ENCODE measurements at places on chromosomes 11 and 22.

- DNase-seq = no peak
These were observed 23.9 kb upstream of the PDGFB start for GRCh38 chr22:39268645-39269044.

DNA sequence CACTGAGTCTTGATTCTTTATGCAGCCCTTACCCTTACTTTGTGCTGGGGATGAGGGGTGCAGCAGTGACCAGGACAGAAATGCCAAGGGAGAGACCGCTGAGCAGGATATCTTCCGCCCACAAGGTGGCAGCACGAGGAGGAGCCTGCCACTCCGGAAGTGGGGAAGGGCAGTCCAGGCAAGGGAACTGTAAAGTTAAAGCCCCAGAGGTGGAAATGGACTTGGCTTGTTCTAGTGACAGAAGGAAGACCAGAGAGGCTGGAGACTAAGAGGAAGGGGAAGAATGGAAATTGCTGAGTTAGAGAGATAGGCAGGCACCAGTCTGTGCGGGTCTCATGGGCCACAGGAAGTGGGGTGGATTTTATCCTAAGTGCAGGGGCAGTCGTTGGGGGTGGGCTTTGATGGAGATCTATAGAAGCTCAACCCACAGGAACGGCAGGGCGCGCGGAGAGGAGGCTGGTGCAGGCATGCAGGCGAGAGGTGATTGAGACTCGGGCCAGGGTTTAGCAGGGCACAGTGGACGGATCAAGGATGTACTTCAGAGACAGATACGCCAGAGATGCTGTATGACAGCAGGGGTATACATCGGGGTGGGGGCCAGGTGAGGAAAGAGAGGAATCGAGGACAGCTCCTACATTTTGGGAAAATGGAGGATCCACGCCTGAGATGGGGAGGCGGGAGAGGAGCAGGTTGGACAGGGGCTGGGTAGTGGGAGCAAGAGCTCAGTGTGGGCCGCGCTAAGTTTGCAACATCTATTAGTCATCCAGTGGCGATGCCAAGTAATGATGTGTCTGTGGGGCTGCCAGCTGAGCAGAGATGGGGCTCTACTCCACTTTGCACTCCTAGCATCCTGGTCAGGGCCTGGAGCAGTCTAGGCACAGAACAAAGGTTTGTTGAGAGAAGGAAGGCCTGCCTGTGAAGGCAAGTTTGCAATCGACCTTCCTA lies 3.3 kb upstream of the GRK2 start:
- DNase-seq = peak; percentile 74

GRCh38 chr11:117202386-117203068 lies 3.4 kb downstream of the TAGLN start:
- no peak for DNase-seq

DNA sequence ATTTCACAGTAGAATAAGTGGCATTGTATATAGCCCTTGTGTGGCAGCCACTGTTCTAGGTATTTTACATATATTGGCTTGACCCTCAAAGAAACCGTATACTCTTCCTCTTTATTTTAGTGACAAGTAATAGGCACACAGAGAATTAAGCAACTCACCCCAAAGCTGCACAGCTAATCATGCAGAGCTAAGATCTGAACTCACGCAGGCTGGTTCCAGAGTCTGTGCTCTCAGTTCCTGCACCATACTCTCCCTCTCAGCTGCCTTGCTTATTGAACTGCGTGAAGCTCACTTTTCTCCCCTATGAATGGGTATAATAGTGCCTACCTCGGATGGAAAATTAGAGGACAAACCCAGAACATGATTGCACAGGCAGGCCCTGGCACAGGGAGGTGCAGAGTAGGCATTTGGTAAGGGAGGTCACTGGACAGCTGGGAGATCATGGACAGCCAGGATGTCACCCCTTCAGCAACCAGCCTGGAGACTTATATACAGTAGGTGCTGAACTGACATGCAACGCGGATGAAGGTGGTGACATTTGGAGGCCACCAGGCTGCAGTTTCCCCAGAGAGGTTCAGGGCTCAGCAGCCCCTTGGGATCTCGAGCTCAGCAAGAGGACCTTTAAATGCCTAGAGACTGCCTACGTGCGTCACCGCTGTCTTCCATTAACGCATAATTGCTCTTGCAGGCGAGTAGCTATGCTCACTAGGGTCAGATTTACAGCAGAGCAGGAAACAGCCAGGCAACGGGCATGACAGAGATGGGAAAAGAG lies 78.4 kb upstream of the TP53I11 start:
- no peak for DNase-seq

DNA sequence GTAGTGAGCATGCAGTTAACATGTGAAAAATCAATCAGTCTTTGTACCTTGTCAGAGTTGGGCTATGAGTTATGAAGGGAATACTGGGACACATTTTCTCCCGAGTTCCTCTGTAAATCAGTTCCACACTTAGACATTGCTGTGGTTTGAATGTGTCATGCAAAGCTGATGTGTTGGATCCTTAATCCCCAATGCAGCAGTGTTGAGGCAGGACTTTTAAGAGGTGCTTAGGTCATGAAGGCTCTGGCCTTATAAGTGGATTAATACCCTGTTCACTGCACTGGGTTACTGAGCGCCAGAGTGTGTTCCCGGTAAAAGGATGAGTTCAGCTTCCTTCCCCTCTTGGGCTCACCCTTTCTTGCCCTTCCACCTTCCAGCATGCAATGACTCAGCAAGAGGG lies 742.1 kb upstream of the TENM4 start:
- no peak for DNase-seq

- DNase-seq = no peak
These were observed 609.3 kb upstream of the CCDC90B start for GRCh38 chr11:83895516-83895915.

DNA sequence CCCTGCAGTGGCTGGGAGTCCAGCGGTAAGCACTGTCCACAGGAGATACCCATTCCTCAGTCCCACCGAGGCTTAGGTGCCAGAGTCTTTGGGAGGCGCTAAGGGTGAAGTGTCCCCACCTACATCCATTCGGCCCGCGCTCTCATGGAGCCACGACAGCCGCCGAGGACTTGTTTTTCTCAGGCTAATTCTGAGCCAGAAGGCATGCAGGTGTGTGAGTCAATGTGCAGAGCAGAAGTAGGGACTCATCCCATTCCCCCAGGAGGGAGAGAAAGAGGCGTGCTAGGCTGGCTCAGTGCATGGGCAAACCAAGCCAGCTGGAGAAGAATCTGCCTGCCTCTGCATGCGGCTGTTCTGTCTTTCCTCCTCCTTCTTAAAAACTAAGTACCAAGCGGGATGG lies 46.6 kb downstream of the KCNC1 start:
- no peak for DNase-seq

DNA sequence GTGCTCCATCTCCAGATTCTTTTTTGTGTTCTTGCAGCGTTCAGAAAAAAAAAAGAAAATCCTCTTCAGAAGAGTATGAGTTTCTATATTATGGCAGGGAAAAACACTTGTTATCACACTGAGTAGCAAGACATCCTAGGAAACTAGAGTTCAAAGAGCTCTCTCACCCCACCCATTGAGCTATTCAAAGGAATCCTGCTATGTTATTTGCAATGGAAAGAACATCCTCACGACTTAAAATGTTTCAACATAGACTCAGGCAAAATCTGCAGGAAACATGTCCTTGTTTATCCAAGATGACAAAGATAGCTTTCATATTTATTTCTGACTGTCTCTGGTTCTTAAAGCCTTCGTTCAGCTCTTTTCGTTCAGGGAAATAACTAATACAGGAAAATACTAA lies 331.6 kb upstream of the ANO5 start:
- no peak for DNase-seq

- DNase-seq = no peak
These were observed 854.1 kb downstream of the TBC1D22A start for GRCh38 chr22:47616396-47617020.

DNA sequence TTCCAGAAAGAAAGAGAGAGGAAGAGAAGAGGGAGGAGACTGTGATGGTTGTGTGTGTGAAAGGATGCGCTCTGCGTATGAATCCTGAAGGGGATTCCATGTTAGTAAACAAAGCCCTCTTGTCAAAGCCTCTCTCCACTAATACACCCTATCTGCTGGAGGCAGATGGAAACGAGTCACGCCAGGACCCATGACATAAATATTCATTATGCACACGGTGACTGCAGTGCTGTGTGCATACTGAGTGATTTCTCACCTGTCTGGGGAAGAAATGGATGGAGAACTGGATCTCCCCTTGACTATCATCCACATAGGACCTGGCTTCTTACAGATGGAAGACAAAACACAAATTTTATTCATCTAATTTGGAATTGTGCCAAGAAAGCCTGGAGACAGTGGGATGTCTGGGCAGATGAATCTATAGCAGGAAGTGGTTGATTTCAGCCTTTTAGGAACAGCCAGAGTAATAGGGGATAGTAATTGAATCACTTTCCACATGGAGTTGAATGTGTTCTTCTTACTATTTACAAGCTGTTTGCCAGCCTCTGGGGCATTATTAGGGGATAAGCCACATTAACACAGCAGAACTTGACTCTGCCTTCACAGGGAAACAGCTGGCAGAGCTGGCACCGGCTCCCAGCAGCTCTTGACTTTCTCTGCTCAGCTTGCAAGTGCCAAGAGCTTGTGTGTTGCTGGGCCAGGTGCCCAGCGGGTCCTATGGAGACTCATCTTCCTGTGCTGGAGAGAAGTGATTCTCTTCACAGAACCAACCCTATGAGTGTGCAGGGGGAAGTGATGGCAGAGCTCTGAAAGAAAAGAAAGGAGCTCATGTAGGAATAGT lies 9.0 kb downstream of the MTNR1B start:
- DNase-seq = peak; percentile 55

DNA sequence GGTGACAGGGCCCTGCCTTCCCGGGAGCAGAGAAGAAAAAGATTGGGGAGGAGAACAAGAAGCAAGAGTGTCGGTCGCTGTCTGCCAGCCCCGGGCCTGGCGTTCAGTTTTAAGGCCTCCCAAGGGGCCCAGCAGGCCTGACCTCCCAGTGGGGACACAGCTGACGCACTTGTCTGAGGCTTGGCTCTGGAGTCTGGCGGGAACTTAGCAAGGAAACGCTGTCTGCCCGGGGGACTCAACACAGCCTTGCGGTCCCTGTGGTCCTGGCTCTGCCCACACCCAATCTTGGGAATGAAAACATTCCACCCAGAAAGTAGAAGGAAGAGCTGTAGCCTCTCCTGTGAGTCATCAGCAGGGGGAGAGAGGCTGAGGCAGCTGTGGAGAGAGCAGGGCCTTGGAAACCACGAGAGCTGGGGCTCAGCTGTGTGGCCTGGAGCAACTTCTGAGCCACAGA lies 54.4 kb downstream of the TRAF6 start:
- DNase-seq = no peak

DNA sequence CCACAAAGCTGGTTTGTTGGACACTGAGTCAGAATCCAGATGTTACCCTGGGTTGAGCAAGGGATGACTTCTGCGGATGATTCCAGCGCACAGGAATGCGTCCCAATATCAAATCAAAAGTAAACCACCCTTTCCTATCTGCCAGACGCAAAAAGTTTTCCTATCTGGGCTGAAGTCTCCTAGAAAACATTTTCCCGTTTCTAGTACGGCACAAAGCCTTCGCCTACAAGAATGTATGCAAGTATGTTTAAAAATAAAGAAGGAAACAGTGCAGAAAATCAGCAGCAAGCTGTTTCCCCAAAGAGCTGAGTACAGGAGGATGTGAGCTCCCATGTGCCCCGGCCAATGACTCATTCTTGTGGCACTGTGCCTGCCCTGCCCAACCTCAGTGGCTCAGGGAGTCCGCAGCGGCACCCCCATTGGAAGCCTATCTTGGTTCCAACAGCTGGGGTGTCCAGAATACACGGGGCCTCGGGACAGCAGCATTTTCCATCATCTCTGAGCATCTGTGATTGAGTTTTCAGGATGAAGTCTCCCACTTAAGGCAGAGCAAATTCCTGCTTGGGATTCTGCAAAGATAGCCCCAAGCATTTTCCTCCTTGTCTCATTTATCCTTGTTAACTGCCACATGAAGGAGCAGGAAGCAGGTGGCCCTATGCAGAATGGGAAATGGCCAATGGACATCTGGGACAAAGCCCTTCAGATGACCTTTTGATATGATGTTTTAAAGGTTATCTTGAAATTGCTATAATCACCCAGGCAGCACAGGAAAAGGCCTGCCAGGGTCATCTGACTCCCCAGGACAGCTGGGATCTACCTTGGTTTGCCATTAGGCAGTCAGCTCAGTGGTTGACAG lies 17.5 kb downstream of the KCNJ5 start:
- DNase-seq = peak; percentile 35

GRCh38 chr11:78149646-78150045 lies 10.2 kb upstream of the ALG8 start:
- DNase-seq = peak; percentile 9

DNA sequence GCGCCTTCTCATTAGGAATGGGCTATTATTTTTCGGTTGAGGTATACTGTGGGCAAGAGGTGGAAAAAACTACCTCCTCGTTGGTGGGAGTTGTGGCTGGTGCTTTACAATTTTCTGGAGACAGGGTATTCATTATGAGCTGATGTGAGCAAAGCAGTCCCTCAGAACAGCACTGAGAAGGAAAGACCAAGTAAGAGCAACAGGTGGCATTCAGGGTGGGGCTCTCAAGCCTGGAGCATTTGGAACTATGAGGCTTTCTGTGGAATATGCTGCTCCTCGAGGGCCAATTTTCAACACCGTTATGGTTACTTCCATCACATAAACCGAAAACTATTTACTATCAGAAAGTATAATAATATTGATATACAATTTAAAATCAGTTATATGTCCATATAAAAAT lies 3.7 kb downstream of the SNX19 start:
- DNase-seq = no peak

- no peak for DNase-seq
These were observed 36.8 kb downstream of the CDON start for GRCh38 chr11:126025822-126026221.

- no peak for DNase-seq
These were observed 11.2 kb downstream of the BARX2 start for GRCh38 chr11:129386795-129387397.

DNA sequence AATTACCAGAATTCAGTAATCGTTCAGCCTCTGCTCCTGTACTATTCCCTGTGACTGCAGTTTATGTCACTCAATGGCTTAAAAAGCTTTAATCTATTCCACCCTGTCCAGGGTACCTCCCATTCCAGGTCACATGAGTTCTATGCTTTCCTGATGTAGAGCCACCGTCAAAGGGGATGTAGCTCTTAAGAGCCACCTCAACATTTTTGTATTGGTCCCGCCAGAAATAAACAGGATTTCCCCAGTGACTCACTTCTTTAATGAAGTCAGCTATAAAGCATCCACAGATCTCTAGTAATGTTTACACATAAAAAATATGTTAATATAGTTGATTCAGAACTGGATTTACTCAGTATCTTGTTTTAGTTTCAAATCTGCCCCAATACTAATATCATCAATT lies 1.3 kb upstream of the OR8D1 start:
- no peak for DNase-seq

All from anterior cingulate cortex (tissue), 58 donors.